Activated naive CD4-positive, alpha-beta T cell treated with anti-CD3 and anti-CD28 coated beads for 36 hours (primary cell): ENCODE measurements at places on chromosomes 6 and 20. TPM values are rescaled to one million over a fixed set of nuclear protein-coding genes. Genes with fewer than 3 reads are reported as not detected.
A peak's percentile ranks its signal among the peaks of the same experiment; 100 is the strongest.

DNA sequence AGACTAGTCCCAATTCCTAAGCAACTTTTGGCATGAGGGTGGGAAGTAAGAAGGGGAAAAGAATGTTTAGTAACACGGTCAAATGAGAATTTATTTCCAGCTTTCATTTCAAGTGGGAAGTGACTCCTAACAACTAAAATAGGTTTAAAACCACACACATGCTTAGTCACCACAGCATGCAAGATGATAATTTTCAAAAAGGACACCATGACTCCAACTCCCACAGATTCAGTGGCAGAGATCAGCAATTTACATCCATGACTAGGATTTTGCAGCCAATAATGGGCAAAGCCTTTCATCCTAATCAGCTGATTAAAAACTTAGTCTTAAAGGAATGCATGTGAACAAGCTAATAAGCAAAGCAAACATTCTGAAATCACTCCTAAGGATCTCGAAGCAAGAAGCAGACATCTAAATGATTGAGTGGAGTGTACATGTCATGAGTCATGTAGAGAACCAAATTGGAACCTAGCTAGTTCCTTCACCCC lies 48.1 kb upstream of the GCLC start:
- no peak for DNase-seq

DNA sequence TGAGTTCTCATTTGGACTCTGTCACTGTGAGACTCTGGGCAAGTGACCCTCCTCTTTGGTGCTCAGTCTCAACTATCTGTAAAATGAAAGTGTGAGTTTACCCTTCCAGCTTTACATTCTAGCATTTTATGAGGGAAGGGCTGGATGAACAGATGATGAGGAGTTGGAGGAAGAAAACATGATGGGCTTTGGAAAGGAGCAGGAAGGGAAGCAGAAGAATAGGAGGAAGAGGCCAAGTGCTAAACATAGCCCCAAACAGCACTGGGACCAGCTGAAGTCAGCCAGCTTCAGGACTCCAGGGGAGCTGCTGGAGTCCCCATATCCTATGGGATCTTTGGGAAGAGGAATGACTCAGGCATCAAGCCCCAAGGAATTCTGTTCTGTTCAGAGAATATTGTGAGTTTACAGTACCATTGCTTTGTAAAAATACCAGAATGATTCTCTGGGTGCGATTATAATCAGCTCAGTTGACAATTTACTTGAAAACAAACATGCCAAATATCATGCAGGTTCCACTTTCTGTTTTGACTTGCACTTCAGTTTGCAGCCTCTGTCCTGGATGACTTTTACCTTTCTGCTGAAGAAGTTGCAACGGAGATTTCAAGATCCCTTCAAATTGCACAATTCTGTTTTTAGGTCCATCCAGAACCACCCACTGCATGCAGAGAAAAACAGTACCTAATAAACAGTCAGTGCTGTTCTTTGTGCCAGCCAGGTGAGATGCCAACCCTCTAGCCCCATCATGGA lies 3.2 kb downstream of the CD40 start:
- no peak for DNase-seq

- DNase-seq, result no peak
Measured at GRCh38 chr6:4157506-4157905, 22.1 kb upstream of the ECI2 start.

DNA sequence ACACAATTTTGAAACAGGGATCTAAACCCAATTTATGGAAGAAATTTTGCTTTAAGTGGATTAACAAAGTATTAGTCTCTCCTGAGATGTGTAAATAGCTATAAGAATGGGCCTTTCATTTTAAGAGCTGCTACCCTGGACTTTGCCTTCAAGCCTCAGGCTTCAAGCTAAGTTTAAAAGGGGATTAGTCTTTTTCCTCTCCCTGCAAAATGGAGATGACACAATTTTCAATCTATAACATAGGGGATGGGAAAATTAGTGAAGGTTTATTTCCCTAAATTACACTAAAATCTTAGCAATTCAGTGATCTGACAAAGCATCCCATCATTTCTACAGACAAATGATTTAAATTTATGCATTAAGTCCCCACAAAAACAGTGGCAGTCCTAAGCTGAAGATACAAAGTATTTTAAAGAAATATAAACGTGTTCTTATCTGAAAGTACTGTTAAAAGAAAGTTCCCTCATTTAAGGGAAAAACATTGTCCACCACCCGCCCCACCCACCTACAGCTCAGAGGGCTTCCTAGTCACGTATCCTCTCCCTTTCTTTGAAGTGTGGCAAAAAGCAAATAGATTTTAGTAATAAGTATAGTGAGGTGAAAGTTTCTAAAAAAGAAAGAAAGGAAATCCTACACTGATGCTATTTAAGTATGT lies 14.5 kb downstream of the ARHGAP18 start:
- peak; percentile 67 for DNase-seq

GRCh38 chr6:56050530-56051201 lies 175.3 kb upstream of the BMP5 start:
- DNase-seq, result no peak

Gene POU3F2
- total RNA-seq, result not detected

Gene COL19A1
- total RNA-seq, result 0.26 TPM

Gene TCF21
- total RNA-seq, result not detected
